Mesendoderm (in vitro differentiated cells): ENCODE measurements at places on chromosomes 1 and 21.
A peak's percentile ranks its signal among the peaks of the same experiment; 100 is the strongest.

- no peak overlapping the region for H3K4me3 ChIP-seq
- no peaks in the 10 kb centered on the region for H3K27me3 ChIP-seq
- no peak for DNase-seq
- no peaks in the 10 kb centered on the region for H3K36me3 ChIP-seq
- H3K4me1 ChIP-seq = no peaks in the 10 kb centered on the region
- H3K27ac ChIP-seq = no peak overlapping the region
Measured at GRCh38 chr1:169844941-169845608, 48.6 kb downstream of the SCYL3 start.

DNA sequence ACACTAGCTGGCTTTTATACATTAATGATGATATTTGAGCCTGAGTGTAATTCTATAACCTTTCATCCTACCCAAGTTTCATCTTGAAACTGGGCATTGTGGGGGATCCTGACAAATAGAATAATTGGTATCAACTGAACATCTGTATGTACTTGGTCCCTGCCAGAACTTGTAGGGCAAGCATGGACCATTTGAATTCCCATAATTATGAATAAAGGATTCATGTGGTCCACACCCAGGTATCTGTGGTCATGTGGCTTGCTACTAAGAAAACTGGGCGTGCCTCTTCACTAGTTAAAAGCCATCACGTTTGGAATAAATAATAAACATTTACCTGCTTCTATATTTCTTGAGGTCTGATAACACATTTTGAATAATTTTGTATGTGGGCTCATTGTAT, 20.6 kb upstream of the VTCN1 start:
- no peaks in the 10 kb centered on the region for H3K4me1 ChIP-seq
- H3K36me3 ChIP-seq = no peaks in the 10 kb centered on the region
- no peak for DNase-seq
- H3K27ac ChIP-seq = no peak overlapping the region

DNA sequence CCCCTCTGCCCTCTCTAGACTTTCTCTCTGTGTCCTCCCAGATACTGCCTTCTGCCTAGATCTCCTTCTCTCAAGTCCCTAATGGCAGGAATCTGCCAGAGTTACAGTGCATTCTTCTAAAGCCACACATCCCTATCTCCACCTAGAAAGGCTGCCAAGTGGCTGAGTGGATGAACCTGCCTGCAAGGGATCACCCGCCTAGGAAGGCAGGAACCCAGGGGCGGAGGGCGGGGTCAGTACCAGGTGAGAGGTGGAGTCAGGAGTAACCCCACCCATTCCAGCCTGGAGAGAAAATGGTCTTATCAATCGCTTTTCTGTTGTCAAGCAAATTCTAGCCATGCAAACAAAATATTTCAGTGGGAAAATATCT, 60.8 kb downstream of the BCAR3 start:
- peaks cover 53% of the 10 kb centered on the region for H3K4me1 ChIP-seq
- no peaks in the 10 kb centered on the region for H3K27me3 ChIP-seq
- no peak overlapping the region for H3K27ac ChIP-seq

DNA sequence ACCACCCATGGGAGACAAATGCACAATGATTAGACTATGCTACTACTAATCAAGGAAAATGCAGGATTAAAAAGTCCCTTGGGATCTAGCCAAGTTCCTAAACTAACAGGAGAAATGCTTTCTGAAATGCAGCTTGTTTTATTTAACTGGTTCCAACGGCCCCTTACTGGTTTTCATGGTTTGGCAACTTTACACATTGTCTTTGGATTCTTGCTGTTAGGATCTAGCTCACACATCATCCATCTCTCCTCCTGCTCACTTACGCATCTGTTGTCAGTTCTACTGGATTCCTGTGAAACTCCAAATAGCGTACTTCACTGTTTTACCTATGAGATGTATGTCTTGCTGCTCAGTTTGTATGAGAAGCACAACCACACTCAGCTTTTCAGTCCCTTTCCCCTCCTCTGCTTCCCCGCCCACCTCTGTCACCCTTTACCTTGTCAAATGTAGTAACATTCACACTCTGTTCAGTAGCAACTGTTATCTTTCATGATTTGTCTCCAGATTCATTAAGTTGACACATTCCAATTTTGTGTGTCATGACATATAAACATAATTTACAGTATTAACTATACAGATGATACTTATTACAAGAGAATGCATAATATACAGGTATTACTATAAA, 130.1 kb downstream of the SIM2 start:
- H3K27me3 ChIP-seq = no peaks in the 10 kb centered on the region
- H3K36me3 ChIP-seq = no peaks in the 10 kb centered on the region
- H3K4me3 ChIP-seq = no peak overlapping the region

DNA sequence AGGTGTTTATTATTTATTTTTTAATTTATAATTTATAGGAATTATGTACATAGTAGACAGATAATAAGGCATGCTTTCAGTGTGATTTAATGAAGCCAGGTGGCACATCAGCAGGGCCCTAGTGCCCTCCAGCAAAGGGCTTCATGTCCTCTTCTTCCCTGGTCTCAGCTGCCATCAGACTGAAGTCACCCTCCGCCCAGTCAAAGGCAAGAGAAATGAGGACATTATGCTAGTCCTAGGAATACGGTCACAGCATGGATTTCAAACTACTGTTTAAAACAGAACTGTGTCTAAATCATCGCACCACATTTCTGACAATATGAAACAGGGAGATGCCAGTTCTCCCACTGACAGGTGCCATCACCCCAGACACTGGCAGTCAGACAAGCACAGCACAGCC, 168.1 kb downstream of the SEC16B start:
- no peaks in the 10 kb centered on the region for H3K4me1 ChIP-seq
- H3K27ac ChIP-seq = no peak overlapping the region
- no peak overlapping the region for H3K4me3 ChIP-seq
- H3K36me3 ChIP-seq = no peaks in the 10 kb centered on the region

- H3K4me3 ChIP-seq = no peak overlapping the region
- no peak overlapping the region for H3K27ac ChIP-seq
- H3K4me1 ChIP-seq = no peaks in the 10 kb centered on the region
- H3K36me3 ChIP-seq = no peaks in the 10 kb centered on the region
Measured at GRCh38 chr1:71390518-71390917, 309.7 kb upstream of the ZRANB2 start.

DNA sequence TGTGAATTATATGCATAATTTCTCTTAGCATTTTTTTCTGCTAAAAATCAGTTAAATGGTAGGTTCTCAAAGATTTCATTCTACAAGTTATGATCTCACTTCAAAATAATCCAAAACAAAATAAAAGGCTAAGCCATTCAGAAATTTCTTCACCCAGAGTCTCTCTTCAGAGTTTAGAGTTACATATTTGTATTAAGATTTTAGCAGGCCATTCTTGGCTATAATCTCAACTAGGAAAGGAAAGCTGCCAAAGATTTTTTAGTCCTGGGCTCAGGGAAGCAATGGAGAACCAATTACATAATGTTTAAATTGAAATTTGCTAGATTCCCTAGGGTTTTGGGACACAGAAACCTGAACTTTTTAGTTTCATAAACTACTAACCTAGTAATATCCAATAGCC, 245.0 kb downstream of the USH2A start:
- no peak overlapping the region for H3K4me3 ChIP-seq
- H3K36me3 ChIP-seq = no peaks in the 10 kb centered on the region
- no peaks in the 10 kb centered on the region for H3K27me3 ChIP-seq
- no peaks in the 10 kb centered on the region for H3K4me1 ChIP-seq

- H3K4me3 ChIP-seq = no peak overlapping the region
- no peaks in the 10 kb centered on the region for H3K4me1 ChIP-seq
- H3K36me3 ChIP-seq = no peaks in the 10 kb centered on the region
- H3K27ac ChIP-seq = no peak overlapping the region
- peak; percentile 41 for DNase-seq
- peaks cover 21% of the 10 kb centered on the region for H3K27me3 ChIP-seq
Measured at GRCh38 chr1:206505702-206506355, 1.5 kb upstream of the RASSF5 start.

DNA sequence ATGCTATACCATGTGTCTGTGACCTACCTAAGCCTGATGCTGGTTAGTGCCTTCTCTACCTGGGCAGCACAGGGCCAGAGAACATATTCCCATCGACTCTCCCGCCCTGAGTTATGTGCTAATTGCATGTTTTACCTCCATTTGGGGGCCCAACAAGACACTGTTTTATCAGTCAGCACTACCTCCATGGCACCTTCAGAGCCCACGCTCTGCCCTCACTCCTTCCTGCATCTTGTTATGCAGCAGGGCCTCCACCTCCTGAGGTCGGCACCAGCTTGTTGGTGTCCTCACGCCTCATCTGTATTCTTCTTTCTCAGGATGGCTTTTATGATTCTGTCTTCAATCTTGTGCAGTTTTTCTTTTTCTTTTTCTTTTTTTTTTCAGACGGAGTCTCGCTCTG, 11.9 kb downstream of the WNT9A start:
- H3K4me3 ChIP-seq = no peak overlapping the region
- H3K4me1 ChIP-seq = no peaks in the 10 kb centered on the region
- no peak overlapping the region for H3K27ac ChIP-seq
- H3K36me3 ChIP-seq = no peaks in the 10 kb centered on the region
- no peak for DNase-seq

GRCh38 chr1:29256394-29256793, 20.1 kb downstream of the PTPRU start:
- H3K36me3 ChIP-seq = no peaks in the 10 kb centered on the region
- H3K4me3 ChIP-seq = no peak overlapping the region
- DNase-seq = peak; percentile 69
- peaks cover 24% of the 10 kb centered on the region for H3K4me1 ChIP-seq

DNA sequence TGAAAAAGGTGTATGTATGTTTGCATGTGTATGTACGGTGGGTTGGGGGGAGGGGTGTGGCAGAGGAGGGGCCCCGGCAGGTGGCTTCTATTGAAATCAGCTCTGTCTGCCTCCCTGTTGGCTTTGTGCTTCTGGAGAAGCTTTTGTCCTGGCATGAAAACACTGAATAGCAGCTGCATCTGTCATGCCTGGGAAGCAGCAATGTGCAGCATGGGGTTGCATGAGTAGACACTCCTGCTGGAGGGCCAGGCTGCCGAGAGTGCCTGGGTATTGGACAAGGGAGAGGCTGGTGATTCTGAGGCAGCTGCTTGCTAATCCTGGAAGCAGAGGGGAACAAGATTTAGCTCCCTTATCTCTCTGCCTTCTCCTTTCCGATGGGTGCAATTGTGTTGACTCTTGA, 20.5 kb downstream of the MAPKAPK2 start:
- no peak for DNase-seq
- peaks cover 21% of the 10 kb centered on the region for H3K4me1 ChIP-seq
- no peaks in the 10 kb centered on the region for H3K27me3 ChIP-seq

DNA sequence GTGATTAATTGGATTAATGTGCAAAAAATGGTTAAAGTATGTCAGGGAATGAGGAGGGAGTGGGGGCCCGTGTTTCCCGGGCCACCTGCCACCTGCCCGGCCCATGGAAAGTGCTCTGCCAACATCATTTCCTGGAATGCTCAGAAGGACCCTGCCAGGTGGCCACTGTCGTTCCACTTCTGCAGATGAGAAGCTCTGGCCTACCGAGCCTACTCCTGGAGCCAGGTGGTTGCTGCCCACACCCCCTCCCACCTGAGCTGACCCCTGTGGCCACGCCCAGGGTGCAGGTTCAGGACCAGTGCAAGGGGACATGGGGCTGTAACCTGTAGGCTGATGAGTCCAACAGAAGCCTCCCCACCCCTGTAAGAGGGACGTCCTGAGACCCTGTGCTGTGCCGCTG, 99.7 kb downstream of the PRDM16 start:
- no peaks in the 10 kb centered on the region for H3K4me1 ChIP-seq
- DNase-seq = no peak
- H3K27ac ChIP-seq = no peak overlapping the region
- no peaks in the 10 kb centered on the region for H3K27me3 ChIP-seq
